Dermis blood vessel endothelial cell (primary cell): ENCODE measurements at places on chromosomes 2 and 18.

DNA sequence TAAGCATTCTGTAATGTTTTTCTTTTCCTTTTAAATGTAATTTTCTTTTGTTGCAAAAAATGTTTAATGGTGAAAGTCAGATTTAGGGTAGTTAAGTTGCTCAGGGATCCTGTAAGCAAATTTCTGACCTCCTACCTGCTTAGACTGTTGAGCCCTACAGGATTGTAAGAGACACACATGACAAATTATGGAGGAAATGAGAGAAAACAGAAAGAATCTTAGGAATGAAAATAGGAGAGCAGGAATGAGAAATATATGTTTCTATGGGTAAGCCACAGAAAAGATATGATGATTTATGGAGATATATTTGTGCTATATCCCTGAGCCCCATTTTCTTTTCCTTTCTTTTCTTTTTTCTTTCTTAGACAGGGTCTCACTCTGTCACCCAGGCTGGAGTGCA lies 28.3 kb downstream of the CYBRD1 start:
- DNase-seq: no peak

DNA sequence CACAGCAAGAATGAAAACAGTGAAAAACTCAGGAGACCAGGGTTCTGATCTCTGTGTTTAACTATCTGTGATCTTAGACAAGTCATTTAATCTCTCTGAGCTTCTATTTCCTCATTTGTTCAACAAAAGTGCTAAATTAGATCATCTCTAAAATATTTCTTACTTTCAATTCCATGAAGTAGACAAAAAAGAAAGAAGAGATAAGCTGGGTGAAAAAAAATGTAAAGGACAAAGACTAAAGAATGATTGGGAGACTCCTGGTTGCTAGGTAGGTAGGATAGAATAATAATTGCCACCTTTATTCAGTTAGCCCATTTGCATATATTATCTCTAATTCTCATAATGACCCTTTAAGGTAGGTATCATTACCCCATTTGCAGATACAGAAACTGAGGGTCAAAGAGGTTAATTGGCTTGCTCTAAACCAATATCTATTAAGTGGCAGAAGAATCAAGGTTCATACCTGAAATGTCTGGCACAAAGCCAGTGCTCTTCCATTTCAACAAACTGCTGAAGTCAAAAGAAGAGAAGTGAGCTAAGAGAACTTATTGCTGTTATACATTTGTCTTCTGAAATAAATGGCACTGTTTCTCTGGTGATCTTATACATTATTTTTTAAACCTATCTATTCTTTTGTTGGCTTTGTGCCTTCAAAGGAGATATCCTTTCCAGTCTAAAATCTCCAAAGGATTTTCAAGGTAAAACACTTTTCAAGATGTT lies 141.7 kb downstream of the OTX1 start:
- DNase-seq: no peak

DNA sequence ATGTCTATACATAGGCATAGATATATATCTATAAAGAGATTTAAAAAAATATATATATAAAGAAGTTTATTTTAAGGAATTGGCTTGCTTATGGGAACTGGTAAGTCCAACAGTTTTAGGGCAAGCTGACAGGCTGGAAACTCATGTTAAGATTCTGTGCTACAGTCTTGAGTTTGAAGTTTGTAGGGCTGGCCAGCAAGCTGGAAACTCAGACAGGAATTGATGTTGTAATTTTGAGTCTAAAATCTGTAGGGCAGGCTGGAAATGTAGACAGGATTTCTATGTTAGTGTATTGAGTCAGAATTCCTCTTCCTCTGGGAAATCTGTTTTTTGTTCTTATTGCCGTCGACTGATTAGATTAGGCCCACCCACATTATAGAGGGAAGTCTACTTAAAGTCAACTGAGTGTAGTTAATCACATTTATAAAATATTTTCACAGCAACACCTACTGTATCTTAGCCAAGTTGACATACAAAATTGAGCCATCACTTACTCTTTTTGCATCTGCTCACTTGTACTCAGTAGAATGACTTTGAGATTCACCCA lies 60.8 kb downstream of the PHLPP1 start:
- DNase-seq: no peak

GRCh38 chr2:54630858-54631497 lies 92.5 kb upstream of the EML6 start:
- DNase-seq: no peak

GRCh38 chr2:204665207-204665606 lies 119.9 kb downstream of the PARD3B start:
- DNase-seq: peak; percentile 65

- no peak for DNase-seq
These were observed 34.0 kb upstream of the RNF138 start for GRCh38 chr18:32057624-32058165.

GRCh38 chr2:207231106-207231865 lies 65.5 kb upstream of the KLF7 start:
- DNase-seq: peak; percentile 74

DNA sequence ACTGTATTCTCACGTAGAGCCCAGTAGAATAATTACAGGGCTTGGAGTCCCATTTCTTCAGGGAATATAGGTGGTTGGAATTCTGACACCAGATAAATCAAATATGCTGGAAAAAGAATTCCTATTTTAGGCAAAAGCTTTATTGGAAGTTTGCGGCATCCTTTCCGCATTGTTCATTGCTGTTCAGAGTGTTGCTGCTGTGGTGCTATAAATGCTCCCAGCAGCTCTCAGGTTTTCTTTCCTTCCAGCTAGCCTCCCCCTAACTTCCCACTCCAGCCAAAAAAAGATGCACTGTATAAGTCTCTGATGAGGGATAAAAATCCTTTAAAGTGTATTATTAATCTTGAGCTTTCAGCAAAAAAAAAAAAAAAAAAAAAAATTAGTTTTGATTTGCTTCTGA lies 25.5 kb upstream of the POLR1B start:
- no peak for DNase-seq
